Right cardiac atrium (tissue), 5 donors: ENCODE measurements at places on chromosomes 13 and 19.

GRCh38 chr19:49691243-49692146 is 579 bp downstream of the CPT1C start:
- peak; percentile 78 for DNase-seq

DNA sequence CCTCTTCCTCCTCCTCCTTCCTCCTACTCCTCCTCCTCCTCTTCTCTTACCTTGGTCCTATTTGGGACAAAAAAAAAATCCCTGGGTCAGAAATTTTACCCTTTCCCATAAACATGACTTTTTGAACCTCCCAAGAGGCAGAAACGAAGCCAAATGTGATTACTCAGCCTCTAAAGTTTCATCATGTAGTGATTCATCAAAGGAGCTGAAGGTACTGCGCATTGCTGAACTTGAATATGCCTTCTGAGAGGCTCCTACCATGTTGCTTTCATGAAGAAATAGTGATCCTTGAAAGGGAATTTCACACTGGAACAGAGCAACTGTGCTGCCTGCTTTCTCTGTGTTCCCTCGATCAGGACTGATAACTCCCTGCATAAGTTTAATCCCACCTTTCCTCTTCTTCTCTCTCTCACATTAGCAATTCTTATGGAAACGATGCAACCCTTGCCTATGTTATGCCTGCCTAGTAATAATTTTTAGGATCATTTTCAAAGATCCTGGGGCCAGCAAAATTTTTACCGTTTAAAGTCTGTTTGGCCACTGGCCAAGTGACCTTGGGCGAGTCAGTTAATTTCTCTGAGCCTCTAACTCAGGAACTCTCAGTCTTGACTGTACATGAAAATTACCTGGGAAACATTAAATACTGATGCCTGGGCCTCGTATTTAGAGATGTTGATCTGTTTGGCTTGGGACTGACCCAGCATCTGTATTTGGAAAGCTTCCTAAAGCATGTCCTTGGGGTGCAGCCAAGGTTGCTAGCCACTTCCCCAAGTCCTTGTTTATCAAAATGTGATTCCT is 149.5 kb downstream of the DCT start:
- DNase-seq: no peak

DNA sequence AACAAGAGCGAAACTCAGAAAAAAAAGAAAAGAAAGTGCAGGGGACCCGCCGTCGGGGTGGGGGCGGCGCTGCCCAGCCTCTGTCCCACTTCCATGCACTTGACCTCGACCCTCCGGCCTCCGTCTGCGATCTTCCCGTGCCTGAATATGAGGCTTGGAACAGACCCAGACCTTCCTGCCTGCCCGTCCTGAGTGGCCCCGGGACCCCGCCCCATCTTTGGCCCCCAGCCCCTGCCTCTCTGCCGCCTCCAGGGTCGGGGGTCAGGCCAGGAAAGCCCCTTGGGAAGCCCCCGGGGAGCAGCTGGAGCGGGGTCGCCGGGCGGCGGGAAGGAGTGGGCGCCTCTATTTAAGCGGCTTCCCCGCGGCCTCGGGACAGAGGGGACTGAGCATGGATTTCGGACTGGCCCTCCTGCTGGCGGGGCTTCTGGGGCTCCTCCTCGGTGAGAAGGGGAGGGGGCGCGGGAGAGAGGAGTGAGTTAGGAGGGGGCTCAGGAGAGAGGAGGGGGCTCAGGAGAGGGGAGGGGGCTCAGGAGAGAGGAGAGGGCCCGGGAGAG is at the start of gene MADCAM1:
MADCAM1 (plus strand) TSS at position 375 of the 554 bp plus-strand sequence; CDS start at position 389, 14 bp downstream.
- DNase-seq: no peak

DNA sequence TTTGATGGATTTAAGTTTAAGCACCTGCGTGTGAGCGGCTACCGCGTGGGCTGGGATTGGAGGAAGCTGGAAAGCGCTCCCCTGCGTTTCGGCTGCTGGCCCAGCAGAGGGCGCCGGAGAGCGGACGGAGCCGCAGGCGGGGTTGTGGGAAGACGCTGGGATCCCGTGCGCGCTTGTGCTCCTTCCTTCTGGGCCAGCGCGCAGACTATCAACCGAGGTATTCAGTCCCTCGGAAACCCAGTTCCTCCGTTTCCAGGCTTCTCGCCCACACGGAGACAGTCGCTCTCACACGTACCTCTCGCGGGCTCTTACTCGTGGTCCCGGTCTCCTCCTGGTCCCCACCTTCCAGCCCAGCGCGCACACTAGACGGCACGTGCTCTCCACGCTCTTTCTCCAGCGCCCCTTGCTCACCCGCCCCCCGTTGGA is 28.8 kb downstream of the EPN1 start:
- DNase-seq: peak; percentile 79

- no peak for DNase-seq
Observed at GRCh38 chr13:29511980-29512379, 83.5 kb downstream of the SLC7A1 start.
